ENCODE measurements at places on chromosomes 16 and 17. TPM values are rescaled to one million over a fixed set of nuclear protein-coding genes. Genes with fewer than 3 reads are reported as not detected.

MT4 gene
- not detected for total RNA-seq

SGSH gene
- 9.2 TPM for total RNA-seq

CEP295NL gene
- total RNA-seq: 0.65 TPM

ZNF423 gene
- 3.5 TPM for total RNA-seq

NXN gene
- 69.1 TPM for total RNA-seq

MILR1 gene
- 0.60 TPM for total RNA-seq

NEURL4 gene
- 7.4 TPM for total RNA-seq

SLC9A5 gene
- total RNA-seq: 0.22 TPM

NAA38 gene
- 178 TPM for total RNA-seq
